ENCODE measurements at places on chromosomes 16 and 17. TPM values are rescaled to one million over a fixed set of nuclear protein-coding genes. Genes with fewer than 3 reads are reported as not detected.

The FSCN2 gene
- polyA plus RNA-seq, result not detected

The MMD gene
- polyA plus RNA-seq, result 6.4 TPM

The GDPD3 gene
- 0.92 TPM for polyA plus RNA-seq

The KRT31 gene
- polyA plus RNA-seq, result 39.4 TPM

The CIBAR2 gene
- not detected for polyA plus RNA-seq

The FUS gene
- polyA plus RNA-seq, result 355 TPM

The NACA2 gene
- polyA plus RNA-seq, result not detected

The AATK gene
- polyA plus RNA-seq, result 0.22 TPM

The SGSH gene
- polyA plus RNA-seq, result 12.4 TPM

DNA sequence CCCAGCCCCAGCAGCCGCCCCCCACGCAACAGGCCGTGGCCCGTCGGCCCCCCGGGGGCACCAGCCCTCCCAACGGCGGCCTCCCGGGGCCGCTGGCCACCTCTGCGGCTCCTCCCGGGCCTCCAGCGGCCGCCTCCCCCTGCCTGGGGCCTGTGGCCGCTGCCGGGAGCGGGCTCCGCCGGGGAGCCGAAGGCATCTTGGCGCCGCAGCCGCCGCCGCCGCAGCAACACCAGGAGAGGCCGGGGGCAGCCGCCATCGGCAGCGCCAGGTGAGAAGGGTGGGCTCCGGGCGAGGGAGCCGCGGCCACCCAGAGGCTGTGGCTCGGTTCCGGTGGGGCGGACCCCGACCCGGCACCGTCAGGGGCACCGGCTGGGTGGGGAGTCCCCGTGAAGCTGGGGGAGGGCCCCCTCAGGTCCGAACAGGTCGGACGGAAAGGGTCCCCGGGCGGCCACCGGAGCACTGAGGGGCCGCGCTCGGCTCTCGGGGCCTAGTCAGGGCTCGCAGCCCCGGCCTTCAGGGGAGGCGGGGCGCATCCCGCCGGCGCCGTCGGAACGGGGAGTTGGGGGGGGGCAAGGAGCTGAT is 583 bp downstream of the ATXN2L start:
- DNase-seq, result peak; percentile 17

- DNase-seq, result no peak
Measured at GRCh38 chr16:78570399-78571141, 471.1 kb downstream of the WWOX start.

- DNase-seq, result no peak
Measured at GRCh38 chr17:15965528-15965927, 20.6 kb downstream of the ADORA2B start.

DNA sequence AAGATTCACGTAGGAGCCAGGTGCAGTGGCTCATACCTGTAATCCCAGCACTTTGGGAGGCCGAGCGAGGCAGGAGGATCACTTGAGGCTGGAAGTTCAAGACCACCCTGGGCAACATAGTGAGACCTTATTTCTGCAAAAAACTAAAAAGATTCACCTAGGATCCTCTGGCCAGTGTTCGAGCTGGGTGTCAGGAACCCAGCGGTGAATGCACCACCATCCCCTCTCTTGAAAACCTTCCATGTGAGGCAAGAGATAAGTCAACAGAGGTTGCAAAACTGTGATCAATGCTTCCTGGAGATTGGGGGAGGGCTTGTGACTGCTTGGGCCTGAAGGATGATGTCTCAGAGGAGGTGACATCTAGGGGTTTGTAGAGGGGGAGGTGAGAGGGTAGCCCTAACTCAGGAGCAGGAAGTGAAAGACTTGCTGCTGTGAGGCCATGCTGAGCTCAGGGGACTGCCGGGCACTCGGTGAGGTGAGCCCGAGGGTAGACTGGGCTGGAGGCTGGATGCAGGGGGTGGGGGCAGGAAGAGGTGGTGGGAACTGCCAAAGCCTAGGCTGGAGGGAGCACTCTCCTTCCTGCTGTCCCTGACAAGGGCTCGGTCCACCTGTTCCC is 11.7 kb downstream of the GJD3 start:
- DNase-seq, result no peak

- no peak for DNase-seq
Measured at GRCh38 chr17:8254881-8255280, 5.8 kb downstream of the PFAS start.

GRCh38 chr16:80277182-80277581 is 263.6 kb upstream of the DYNLRB2 start:
- DNase-seq, result no peak

GRCh38 chr16:29710227-29711219 is 31.5 kb downstream of the QPRT start:
- DNase-seq, result peak; percentile 69

GRCh38 chr17:66740226-66740625 is 94.7 kb upstream of the CACNG5 start:
- no peak for DNase-seq

- no peak for DNase-seq
Measured at GRCh38 chr16:27498031-27498825, 51.5 kb downstream of the GTF3C1 start.

DNA sequence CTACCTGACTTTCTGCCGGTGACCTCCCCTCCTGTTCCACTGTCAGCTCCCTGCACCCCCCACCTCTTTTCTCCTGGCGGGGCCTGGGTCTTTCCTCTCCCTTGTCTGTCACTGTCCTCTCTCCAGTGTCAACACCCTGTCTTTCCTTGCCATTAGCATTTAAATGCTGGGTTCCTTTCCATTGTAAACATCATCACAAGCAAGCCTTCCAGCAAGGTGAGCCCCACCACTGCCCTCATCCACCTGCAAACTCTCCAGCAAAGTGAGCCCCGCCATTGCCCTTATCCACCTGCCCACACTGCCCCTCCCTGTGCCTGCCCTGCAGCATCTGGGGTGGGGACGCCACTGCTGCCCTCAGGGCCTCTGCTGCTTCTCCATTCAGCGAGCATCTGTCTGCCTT is 195.0 kb downstream of the ENGASE start:
- no peak for DNase-seq

- DNase-seq, result no peak
Measured at GRCh38 chr17:34364751-34365150, 1.7 kb upstream of the CCL1 start.

- DNase-seq, result no peak
Measured at GRCh38 chr17:64393000-64393402, 2.3 kb upstream of the PECAM1 start.

DNA sequence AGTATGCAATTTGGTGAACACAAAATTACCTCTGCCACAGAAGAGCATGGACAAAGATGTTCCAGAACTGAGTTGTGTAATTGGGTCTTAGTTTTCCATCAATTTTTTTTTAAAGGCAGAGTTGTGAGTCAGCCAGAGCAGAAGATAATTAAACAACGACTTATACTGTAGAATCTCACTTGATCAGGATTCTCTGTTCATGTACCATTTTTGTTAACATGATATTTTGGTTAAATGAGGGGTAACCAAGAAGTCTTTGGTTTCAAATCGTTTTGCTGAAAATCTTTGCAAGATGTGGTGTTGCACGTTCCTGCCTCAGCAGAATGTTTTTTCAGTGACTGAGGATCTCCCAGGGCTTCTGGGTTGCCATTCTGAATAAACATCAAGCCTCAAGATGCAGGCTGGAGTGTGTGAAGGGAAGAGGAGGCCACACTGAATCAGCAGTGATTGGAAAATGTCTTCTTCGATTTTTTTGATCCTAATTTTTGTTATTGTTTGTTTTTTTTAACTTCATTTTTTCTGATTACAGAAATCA is 232.6 kb upstream of the IRX3 start:
- no peak for DNase-seq

DNA sequence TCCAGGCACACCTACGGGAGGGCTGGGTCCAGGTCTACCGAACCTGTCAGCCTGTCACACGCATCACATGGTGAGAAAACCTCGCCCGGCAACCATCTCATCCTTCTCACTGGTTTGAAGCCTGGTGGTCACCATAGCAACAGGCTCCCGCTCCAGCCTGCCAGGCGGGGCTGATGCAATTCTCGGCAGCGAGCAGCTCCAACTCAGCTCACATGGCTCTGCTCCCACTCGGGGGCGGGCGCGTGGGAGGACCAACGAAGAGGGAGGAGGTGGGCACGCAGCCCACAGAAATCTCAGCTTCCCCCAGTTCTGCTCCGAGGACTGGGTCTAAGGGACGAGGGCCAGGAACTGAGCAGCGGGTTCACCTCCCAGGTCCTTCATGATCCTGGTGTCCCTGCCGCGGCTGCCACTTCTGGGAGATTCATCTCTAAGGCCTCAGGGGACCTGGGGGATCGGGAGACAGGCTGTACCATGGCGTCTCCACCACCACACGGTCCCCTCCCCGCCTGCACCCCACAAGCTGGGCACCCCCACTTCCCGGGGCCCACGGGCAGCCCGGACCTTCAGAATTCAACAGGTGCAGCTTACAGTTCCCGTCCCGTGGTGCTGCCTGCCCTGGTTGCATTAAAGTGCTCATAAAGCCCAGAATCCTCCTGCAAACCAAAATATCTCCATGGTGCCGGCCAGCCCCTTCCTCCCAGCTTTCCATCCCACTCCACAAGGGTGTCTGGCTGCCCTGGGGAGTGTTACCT is 25.8 kb downstream of the ABR start:
- peak; percentile 20 for DNase-seq

DNA sequence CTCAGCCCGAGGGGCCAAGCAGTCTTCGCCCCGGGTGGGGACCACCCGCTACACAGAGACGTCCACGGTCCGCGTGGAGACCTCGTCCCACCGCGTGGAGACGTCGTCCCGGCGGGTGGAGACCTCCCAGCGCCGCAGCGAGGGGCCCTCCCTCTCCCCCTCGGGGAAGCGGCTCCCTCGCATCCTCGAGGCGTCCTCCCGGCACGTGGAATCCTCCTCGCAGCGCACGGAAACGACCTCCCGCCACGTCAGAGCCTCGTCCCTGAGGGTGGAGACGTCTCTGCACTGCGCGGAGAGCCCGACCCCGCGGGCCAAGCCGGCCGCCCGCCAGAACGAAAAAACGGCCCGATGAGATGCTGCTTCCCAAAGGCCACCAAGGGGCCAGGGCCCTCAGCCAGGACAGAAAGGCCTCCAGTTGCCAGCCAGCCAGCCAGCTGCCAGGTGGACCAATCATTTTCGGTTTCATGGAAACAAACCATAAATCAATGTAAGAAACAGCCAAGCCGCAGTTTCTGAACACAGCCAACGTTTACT is 424 bp downstream of the C17orf100 start:
- DNase-seq, result no peak

DNA sequence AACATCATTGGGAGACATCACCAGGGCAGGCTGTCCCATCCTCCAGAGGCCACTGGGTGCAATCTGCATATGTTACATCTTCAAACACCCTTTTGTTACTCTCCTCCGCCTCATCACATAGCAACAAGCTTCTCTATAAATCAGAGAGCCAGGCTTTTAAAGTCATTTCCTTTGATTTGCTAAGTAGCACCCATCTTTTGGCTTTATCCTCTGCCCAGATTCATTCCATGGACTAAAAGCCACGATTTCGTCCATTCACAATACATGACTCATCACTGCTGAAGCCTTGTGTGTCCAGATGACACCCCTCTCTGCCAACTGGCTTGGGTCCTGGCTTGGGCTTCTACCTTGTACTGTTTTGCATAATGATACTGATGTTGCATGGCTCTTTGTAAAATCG is 2.0 kb upstream of the KRT38 start:
- DNase-seq, result no peak

DNA sequence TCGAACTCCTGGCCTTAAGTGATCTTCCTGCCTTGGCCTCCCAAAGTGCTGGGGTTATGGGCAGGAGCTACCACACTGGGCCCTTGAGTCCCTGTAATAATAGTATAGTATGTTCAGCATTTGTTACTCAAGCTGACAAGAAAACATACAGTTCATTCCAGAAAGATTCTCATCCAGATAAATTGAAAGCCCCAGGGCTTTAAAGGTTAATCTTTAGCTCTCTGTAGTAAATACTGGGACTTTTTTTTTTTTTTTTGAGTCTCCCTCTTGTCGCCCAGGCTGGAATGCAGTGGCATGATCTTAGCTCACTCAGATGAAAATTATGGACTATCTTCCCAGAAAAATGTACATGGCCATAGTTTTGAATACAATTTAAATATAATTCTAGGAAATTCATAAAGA is 11.0 kb downstream of the BRCA1 start:
- DNase-seq, result no peak

Data from foreskin keratinocyte (primary cell).